ENCODE measurements at places on chromosomes 5 and 9. TPM values are rescaled to one million over a fixed set of nuclear protein-coding genes. Genes with fewer than 3 reads are reported as not detected.

- no peak for DNase-seq
These were observed 19.1 kb downstream of the ERMP1 start for GRCh38 chr9:5813824-5814223.

- peak; percentile 93 for DNase-seq
These were observed 29.4 kb downstream of the RHOBTB3 start for GRCh38 chr5:95760273-95761191.

Gene CNTLN
- total RNA-seq, result 7.0 TPM

Gene CDC20B
- total RNA-seq, result not detected

DNA sequence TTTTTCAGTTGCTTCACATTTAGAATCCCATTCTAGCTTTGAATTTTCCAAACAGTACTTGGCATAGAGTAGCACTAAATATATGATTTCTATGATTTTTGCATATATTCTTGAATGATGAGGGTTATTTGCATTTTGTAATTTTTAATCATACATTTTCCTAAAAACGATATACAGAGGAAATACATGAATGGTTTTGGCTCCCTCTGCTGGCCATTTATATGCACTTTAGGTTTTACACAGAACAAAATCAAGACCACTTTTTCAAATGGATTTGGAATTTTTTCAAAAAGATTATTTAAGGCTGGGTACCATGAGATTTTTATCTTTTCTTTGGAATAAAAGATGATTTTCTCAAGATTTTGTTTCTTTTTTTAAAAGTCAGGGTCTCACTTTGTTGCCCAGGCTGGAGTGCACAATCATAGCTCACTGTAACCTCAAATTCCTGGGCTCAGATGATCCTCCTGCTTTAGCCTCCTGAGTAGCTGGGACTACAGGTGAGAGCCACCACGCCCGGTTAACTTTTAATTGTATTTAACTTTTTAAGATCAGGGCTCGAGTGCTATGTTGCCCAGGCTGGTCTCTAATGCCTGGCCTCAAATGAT lies 16.7 kb upstream of the COMMD10 start:
- peak; percentile 75 for DNase-seq

- peak; percentile 12 for DNase-seq
These were observed 442.9 kb downstream of the RAB3C start for GRCh38 chr5:59025734-59026133.

Gene PHF24
- total RNA-seq, result not detected

DNA sequence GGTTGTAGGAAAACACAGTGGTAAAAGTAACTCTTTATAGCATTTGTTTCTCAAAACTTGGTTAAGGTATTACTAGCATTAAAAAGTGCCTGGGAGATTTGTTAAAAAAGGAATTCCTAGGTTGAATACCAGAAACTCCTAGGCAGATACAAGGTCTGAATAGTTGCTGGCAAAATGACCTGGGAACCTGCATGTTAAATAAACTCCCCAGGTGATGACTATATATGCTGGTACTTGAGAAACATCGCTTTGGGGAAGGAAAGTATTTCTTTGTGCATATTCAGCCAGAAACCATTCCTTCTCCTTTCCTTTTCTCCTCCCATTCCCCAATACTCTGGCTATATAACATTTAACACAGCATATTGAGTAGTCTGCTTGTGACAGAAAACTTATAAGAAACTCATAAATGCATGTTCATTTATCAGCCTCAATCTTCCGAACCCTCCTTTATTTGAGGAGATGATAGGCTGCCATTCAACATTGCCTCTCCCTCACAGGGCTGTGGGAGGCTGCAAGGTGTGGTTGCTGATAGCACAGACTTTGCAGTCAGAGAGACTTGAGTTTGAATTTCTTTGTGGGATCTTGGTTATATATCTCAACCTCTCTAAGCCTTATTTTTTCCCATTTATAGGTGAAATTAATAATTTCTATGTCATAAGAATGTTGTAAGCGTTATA lies 28.7 kb downstream of the PCSK1 start:
- no peak for DNase-seq

DNA sequence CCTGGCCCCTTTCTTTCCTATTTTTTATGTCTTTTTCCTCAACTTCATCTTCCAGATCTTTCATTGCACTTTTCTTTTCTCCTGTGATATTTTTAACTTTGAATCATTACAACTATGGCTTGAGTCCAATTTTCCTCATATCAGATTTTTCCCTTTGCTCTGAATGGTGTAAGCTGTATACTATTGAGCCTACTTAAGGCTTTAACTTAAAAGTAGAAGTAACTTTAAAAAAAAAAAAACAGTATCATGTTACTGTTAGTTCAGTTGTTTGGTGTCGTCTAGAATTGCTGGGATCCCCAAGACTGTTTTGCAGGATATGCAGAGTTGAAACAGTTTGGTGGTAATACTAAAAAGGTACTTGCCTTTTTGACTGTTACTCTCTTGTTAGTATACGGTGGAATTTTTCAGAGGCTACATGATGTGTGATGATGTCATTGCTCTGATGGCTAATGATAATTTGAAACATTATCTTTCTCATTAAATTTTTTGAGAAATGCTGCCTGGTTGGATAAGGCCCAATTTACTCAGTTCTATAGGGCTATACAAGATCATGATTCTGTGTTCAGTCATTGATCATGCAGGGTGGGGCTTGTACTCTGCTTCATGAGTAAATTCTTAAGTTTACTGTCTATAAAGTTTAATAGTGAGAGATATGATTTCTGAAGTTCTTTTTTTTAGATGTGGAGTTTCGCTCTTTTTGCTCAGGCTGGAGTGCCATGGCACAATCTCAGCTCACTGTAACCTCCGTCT lies 8.8 kb downstream of the NAA35 start:
- DNase-seq, result peak; percentile 23

DNA sequence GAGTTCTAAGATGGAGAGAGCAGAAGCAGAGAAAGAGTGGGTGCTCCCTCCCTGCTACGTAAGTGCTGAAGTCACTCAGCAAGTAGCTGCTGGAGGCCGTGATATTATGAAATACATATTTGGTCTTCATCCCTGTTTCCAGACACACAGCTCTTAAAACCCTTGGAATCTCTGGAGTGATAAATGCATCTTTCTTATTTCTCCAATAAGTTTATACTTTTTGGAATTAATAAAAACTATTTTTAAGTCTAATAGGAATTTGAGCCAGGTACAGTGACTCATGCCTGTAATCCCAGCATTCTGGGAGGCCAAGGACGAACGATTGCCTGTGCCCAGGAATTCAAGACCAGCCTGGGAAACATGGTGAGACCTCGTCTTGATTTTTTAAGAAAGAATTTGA lies 60.6 kb downstream of the AUH start:
- DNase-seq, result peak; percentile 56

GRCh38 chr9:134358662-134359319 lies 32.5 kb downstream of the RXRA start:
- DNase-seq, result peak; percentile 36

GRCh38 chr5:2119573-2119972 lies 236.8 kb upstream of the IRX4 start:
- no peak for DNase-seq

- DNase-seq, result no peak
These were observed 74.7 kb downstream of the LURAP1L start for GRCh38 chr9:12849486-12850003.

GRCh38 chr5:167295681-167296005 lies 995.8 kb upstream of the WWC1 start:
- no peak for DNase-seq

GRCh38 chr5:35754481-35754880 lies 102.2 kb upstream of the IL7R start:
- DNase-seq, result no peak

DNA sequence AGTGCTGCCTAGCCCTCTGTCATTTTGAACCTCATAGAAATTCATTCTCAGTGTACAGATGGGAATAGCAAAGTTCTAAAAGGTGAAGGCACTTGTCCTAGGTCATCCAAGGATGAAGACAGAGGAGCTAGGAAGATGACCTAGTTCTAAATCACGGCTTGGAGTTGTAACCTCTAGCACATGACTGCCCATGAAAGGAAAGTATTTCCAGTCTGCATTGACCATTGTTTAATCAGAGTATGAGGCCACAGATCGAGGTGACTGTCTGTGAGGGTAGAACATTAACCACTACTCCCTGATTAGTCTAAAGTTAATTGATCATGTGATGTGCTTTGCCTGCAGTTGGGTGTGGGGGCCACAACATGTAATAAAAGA lies 674 bp upstream of the TNFSF15 start:
- DNase-seq, result no peak

DNA sequence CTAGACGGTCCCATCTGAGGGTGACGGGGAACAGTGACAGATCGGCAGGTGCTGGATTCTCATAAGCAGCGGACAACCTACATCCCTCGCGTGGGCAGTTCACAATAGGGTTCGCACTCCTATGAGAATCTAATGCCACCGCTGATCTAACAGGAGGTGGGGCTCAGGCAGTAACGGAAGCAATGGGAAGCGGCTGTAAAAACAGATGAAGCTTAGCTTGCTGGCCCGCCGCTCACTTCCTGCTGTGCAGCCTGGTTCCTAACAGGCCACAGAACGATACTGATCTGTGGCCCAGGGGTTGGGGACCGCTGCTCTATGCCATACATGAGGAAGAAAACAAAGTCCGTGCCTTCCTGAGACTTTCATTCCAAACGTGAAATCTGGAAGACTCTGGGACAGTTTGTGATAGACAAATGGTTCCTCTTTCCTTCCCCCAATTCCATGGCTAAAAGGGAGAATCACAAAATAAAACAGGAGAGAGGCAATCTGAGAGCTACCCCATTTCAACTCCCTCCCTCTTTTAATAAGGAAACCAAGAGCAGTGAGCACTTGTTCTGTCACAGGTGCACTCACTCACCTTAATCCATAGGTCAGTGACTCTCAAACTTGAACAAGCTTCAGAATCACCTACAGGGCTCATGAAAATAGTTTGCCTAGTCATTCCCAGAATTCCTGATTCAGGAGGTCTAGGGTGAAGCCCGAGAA lies 12.1 kb downstream of the PDCL start:
- no peak for DNase-seq

Gene SLC36A2
- not detected for total RNA-seq

DNA sequence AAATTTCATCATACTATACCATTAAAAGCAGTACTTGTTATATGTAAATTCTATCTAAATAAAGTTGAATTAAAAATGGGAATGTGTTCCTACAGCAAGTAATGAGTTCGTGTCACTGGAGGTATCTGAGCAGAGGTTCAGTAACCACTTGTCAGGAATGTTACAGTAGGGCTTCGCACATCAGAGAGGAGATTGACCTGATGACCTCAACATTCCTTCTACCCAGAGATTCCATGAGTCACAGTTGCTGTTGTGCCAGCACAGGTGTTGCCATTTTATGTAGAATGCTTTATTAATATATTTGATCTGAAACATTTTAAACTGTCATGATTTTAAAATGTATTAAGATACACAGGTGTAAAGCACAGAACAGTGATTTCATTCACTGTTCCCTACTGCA lies 60.3 kb downstream of the STX17 start:
- no peak for DNase-seq

DNA sequence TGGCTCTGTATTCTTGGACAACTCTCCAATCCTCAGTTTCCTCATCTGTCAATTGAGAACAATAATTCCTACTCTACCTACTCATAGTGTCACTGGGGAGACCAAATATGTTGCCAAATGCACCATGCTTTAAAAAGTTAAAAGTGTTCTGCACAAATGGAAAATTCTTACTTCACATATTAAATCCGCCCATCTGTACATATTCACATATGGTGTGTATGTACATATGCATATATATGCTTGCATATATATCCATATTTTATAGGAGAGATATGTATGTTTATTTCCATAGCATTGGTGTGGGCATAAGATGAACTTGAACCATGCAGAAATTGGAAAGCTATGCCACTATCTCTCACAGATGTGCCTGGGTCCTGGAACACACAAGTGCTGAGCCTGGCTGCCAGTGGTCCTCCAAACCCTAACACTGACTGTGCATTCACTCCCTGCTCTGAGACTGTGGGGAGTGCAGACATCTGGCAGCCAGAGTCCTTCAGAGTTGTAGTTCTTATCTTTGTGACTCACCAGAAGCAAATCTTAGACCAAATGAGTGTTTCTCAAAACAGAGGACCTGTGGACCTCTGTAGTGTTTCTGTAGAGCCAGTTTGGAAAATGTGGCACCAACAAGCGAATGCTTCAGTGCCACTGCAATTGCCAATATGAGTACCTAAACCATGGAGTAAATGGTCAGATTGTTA lies 168.7 kb downstream of the GRIA1 start:
- DNase-seq, result peak; percentile 82

Gene IL13
- total RNA-seq, result not detected

Gene OBP2B
- not detected for total RNA-seq

- DNase-seq, result no peak
These were observed 54.9 kb downstream of the PALM2AKAP2 start for GRCh38 chr9:109834855-109835254.

DNA sequence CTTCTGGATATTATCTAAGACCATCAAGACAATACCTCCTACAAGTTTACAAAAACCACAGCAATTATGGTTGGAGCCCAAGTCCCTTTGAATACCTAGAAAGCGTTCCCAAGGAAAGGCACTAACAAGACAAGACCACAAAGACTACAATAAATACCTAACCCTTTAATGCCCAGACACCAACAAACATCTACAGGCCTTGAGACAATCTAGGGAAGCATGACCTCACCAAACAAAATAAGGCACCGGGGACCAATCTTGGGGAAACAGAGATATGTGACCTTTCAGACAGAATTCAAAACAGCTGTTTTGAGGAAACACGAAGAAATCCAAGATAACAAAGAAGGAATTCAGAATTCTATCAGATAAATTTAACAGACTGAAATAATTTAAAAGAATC lies 37.8 kb downstream of the OXCT1 start:
- DNase-seq, result no peak

Gene SPATA31D4
- not detected for total RNA-seq

DNA sequence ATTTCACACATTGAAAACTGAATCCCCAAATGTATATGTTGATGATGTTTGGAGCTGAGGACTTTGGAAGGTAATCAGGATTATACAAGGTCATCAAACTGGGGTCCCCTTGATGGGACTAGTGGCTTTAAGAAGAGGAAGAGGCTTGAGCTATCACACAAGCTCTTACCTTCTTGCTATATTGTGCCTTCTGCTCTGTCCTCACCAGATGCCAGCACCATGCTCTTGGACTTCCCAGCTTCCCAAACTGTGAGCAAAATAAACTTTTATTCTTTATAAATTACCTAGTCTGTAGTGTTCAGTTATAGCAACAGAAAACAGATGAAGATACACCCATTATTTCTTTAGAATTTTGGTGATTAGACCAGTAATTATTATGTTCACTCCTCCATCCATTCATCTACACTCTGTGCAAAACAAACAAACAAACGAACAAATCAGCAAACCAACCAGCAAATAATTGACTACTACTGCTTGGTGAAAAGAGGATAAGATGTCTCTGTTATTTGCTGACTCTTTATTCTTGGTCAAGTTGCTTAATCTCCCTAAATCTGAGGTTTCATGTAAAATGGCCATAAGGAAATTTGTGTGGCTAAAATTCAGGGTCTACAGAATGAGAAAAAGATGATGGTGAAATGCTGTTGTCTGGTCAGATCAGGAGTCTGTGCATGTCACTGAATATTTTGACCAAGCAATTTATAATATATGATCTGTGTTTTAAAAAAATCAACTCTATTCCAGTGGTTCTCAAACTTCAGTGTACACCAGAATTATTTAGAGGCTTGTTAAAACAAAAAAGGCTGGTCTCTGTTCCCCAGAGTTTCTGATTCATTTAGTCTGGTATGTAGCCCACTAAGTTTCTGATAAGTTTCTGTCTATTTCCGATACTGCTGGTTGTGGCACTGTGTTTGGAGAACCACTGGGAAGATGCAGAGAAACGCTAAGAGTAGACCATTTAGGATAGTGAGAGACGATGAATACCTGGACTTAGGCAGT lies 854.1 kb downstream of the MAT2B start:
- DNase-seq, result no peak
